Tibial nerve (tissue), 4 donors: ENCODE measurements at places on chromosomes 12 and 14. TPM values are rescaled to one million over a fixed set of nuclear protein-coding genes. Genes with fewer than 3 reads are reported as not detected.

DNA sequence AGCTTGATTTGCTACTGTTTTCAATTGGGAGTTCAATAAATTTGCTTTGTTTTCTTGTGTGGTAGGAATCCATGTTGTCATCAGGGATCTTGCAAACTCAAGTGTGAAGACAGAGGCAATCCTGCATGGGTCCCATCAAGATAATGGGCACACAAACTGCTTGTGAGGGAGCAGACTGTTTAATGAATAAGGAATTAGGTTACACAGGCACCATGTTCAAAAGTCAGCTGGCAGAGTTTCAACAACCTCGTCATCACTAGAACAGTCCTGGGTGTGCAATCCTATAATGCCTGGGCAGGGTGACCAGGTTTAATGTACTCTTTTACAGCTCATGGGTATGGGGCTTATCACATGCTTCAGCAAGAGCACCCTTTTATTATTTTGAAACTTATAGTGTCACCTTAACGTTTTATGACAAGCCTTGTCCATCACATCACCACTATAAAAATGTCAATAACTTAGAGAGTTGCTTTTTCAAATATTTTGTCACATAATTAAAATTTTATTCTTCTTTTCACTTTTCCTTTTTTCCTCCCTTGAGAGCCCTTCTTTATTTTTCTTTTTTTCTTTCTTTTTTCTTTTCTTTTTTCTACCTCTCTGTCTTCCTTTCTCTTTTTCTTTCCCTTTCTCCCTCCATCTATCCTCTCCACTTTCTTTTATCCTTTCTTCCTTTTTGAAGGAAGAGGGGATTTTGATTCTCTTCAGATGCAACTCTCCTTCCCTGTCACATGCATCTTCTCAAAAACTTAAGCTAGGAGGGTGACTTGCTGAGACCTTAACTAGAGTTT lies 252.2 kb upstream of the ATP2B1 start:
- DNase-seq, result no peak

DNA sequence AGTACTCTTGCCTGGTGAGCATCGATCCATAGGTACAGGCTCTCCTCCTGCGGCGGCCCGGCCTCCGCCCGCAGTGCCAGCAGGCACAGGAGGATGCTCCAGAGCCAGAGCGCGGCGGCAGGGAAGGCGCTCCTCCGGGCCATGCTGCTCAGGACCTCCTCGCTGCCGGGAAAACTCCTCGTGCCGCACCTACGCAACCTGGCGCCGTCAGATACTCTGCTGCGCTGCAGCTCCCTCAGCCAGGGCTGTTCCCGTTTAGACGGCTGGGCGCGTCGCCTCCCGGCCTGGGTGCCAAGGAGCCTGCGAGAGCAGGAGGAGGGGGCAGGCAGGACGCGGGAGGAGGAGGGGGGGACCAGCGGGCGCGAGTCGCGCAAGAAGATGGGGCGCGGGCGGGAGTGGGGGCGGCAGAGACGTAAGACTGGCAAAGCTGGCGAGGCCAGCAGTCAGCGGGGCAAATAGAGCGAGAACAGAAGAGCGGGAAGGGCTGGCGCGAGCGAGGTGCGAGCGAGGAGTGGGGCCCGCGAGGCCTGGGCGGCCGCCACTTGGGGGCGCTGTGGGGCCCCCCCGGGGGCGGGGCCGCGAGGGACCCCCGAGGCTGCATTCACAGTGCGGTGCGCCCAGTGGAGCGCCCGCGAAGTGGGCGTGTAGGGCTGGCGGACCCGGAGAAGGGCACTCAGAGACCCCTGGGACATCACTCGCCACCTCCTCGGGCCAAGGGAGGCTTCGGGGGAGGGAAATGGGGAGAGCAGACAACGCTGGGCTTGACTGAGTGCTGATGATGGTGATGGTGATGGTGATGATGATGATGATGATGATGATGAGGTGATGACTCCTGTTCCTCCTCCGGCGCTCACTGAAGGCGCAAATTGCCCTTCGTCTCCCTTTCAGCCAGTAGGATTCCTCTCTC lies at the start of gene WIF1:
WIF1 (minus strand) TSS at position 257 of the 907 bp plus-strand sequence; CDS start at position 143, 114 bp downstream.
- no peak for DNase-seq

The DLK1 gene
- total RNA-seq, result not detected

- no peak for DNase-seq
Observed at GRCh38 chr14:76917158-76917596, 91.0 kb downstream of the LRRC74A start.

GRCh38 chr14:102015771-102016170 lies 51.4 kb downstream of the DYNC1H1 start:
- no peak for DNase-seq

The TNFAIP2 gene
- total RNA-seq, result 47.1 TPM

The INSM2 gene
- not detected for total RNA-seq

DNA sequence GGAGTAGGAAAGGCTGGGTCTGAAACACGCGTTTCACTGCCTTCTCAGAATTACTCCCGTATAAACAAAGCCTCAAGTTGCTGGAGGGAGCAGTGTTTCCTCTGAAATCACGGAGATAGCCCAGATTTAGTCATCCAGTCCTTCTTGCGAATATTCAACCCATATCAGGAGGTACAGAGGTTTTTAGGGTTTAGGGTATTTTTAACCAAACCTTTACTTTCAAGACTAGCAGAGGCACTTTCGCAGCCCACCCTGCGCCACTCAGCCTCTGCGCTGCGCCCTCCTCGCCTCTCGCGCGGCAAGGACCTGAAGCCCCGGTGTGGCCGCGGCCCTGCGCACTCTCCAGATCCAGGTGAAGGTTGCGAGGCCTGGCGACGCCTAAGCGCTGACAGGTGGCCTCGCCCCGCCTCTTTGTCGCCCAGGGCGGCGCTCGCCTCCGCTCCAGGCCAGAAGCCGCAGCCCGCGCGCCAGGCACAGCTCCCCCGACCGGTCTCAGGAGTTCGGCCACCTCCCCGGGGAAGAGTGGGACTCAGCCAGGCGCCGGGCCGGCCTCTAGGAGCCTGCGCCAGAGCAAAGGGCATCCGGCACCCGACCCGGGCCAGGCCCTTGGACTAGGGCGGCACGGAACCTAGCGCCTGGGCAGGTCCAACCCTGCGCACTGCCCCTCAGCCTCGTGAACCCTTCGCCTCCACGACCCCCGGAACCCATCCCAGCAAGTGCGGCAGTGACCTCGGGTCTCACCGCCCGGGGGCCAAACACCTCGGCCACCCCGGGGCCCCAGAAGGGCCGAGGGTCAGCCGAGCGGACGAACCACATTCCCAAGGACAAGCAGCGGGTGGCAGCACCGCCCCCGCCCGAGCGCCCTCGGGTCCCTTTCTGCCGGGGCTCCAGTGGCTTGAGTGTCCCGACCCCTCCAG lies 1.8 kb upstream of the SAMD4A start:
- peak; percentile 42 for DNase-seq

- DNase-seq, result no peak
Observed at GRCh38 chr12:94162108-94162507, 13.7 kb downstream of the PLXNC1 start.

DNA sequence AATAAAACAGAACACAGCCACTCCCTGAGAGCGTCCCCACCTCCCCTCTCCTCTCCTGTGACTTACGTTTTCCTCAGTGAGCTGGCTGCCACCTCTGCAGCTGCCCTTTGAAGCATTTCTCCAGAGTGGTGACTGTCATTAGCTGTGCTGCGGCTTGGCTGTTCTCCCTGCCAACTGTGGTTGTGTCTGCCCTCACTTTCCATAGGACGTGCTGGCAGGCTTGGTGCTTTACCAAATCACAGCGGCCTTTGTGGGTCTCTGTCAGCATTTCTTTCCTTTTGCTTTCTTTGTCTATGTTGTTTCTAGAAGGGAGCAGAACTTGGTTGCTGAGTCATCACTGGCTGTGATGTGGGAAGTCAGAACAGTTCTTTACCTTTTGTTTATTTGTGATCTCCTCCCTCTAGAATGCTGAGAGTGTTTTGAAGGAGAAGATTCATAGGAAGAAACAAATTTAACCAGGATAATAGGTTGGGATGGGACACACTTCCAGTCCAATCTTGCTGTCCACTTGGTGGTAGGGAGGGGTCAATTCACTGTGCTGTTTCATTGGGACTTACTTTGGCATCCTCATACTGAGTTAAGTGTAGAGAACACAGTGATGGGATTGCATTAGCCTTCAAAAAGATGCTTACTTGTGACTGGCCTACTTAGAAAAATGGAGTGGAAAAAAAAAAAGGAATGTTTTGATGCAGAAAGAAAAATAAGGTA lies 88.2 kb downstream of the TMX1 start:
- no peak for DNase-seq

- DNase-seq, result no peak
Observed at GRCh38 chr12:109736552-109737108, 23.0 kb downstream of the FAM222A start.

DNA sequence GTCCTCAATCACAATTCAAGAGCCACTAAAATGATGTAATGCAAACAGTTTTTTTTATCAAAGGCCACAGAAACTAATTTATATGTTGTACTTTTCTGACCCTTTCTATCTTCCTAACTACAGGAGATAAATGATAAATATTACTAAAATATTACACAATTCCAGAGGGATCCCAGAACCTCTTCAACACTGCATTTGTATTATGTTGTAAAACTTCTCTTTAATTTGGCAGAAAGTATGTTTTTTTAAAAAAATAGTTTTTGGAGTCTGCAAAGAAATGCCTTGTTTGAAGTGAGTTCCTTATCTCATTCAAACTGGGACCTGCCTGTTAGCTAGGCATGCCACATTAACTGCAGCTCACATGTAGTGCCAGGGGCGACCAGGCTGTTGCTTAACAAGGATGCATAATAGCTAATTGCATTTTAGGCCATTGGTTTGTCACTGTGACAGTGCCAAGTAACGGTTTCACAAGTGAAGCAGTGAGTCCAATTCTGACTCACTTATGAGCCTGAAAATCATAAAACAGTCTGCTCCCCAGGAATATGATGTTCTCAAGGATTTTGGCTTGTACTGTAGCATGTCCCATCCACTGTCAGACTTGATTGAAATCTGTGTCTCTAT lies 266.9 kb downstream of the KTN1 start:
- DNase-seq, result peak; percentile 68
